A172 (cell line): ENCODE measurements at places on chromosomes 3 and 15. TPM values are rescaled to one million over a fixed set of nuclear protein-coding genes. Genes with fewer than 3 reads are reported as not detected.

- no peak for DNase-seq
Observed at GRCh38 chr3:183375337-183375736, 53.1 kb downstream of the MCF2L2 start.

GRCh38 chr3:173045770-173046382 lies 95.2 kb downstream of the SPATA16 start:
- DNase-seq, result peak; percentile 4

DNA sequence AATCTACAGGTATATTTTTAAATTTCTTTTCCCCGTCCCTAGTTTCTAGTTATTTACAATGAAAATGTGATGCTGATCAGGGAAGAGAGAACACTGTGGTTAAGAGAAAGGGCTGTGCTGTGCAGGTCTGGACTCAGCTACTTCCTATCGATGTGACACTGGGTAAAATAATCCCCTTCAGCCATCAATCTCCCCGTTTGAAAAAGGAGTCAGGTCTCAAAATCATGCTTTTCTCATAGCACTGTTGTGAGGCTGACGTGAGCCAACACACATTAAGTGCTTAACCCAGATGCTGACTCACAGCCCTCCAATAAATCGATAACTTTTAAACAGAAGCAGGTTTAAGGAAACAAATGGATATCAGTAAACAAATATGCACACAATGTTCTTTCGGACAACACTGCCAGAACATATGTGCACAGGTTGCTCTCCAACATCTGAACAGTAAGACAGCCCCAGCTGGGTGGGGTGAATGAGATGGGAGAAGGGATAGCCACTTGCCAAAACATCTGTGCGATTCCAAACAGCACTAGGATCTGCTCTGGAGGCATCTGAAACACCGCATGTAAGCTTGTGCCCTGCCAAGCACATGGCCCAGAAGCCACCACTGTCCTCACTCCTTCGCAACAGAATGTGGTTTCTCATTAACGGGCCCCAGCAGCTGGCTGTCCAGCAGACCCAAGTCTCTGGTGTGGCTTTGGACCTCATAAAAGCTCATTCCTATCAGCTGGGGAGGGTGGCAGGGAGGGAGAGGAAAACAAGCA lies 143.2 kb upstream of the PRICKLE2 start:
- DNase-seq, result no peak

DNA sequence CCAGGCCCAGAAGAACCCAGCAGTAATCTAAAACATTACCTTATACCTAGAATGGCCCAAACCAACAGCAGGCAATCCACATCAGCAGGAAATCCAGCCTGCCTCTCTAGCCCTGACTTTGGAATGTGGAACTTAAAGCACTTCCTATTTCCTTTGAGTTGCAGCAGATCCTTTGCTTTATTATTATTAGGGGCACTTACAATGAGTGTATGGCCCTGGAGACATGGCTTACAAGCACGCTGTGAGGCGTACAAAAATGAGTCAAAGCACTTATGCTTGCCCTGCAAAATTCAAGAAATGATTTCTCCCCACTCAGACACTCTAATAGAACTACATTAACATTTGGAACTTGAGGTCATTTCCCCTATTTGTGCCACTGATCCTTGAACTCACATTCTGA lies 9.5 kb upstream of the KNSTRN start:
- DNase-seq, result no peak

The FBXW12 gene
- total RNA-seq, result not detected in 2 replicates
